ENCODE measurements at places on chromosomes 5 and 9.

- no peak for DNase-seq
These were observed 19.1 kb downstream of the IQGAP2 start for GRCh38 chr5:76422227-76422626.

DNA sequence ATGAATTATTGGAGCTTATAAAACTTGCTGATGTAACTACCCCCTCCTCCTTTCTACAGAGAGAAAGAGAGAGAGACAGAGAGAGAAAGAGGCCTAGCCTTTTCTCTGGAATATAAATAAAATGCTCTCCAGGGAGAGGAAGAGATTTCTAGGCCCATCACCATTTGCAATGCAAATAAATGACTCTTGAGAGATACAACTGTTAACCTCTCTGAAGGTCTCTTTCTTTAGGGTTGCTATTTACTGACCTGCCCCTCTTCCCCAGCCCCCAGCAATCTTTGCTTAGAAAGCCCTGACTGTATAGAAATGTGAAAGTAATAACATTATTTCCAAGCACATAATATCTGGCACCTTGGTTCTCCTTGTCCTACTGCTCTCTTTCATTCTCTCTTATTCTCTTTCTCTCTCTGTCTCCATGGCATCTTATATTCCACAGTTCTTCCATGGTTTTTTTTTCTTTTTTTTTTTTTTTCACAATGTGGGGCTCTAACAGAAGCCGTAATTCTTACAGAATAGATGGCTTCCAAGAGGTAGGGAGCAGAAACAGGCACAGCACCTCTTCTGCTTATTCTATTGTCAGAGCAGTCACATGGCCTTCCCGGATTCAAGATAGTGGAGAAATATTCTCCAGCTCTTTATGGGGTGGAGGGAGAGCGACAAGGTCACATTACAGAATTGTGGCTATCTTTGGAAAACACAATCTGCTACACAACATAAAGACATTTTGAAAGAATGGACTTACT lies 1087.9 kb upstream of the NUDT12 start:
- no peak for DNase-seq

DNA sequence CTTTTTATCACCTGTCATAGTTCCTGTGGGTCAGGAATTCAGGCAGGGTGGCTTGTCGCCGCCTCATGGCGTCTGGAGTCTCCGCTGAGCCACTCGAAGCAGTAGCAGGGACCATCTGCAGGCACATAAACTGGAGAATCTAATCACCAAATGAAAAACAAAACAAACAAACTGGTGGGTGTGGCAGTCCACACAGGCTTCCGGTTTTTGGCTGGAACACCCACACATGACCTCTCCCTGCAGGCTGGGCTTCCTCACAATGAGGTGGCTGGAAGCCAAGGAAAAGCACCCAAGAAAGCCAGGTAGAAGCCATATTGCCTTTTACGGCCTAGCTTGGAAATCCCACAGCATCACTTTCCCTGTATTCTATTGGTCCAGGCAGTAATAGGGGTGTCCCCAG lies 197.0 kb downstream of the SYK start:
- no peak for DNase-seq

DNA sequence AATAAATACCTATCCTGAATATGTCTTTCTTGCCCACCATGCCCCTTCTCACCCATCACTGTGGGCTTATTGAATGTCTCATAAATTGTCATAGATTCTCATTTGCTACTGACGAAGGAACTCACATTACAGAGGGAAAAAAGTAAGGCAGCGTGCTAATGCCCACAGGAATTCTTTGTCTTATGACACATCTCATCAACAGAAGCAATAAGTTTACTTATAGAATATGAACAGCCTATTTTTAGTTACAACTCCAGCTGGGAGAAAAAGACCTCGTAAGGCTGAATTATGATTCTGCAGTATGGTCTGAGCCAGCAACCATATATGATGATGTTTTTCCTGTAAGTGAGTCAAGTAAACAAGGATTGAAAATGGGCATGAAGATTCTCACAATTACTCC lies 22.4 kb upstream of the ATG10 start:
- no peak for DNase-seq

- DNase-seq, result no peak
These were observed 16.7 kb downstream of the PCDH12 start for GRCh38 chr5:141941307-141941706.
